Endothelial cell (in vitro differentiated cells): ENCODE measurements at places on chromosomes 12 and 14.

- no peak for DNase-seq
Measured at GRCh38 chr14:97592341-97592980, 795.3 kb downstream of the VRK1 start.

DNA sequence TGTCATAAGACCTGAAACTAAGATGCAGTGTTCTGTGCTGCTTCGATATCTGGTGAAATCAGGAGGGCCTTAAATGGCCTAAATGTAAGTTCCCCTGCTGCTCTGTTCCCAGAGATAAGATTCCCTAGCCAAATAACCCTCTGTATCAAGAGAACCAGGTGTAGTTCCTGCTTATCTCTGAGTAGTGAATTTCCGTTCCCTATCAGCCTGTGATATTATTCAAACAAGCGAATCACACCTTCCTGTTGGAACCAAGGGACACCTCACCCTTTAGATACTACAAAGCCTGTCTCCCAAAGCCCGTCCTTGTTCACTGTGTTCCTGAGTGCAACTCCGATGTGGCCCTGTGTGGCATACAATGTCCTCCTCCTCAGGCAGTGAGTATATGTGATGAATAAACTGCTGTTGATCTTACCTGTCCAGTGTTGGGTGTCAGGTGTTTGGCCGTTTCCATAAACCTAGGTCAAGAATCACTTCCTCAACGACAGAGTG, 52.2 kb upstream of the COCH start:
- DNase-seq, result no peak

DNA sequence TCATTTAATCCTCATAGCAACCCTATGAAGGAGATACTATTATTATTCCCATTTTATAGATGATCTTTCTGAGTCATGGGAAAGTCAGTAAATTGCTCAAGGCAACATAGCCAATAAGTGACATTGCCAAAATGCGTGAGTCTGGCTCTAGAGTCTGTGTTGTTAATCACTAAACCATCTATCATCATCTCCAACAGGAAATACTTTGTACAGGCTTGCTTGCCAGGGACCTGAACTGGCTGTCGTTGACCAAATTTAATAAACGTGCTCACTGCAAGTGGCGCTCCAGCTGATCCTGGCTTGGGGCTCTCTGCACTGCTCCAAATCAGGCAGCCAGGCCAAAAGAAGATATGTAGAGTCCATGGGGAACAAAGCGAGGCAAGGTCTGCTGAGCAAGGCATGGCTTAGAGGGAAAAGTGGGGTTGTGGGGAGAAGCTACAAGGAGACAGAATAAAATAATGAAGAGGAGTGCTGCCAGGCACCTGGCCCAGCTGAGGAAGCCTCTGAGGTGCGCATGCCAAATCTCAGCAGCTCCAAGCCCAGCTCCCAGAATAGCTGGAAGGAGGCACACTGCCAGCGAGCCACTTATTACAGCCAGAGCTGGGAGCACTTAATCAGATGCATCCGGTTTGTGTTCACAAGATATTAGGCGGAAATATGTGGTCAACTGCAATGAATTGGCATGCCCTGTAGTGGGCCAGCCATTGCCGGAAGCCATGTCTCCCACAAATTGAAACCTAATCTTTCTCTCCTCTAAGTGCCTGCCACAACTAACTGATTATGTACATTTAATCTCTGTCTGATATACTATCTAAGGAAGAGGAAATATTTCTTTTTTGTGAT, 43.3 kb upstream of the PTPRO start:
- DNase-seq, result no peak

- DNase-seq, result no peak
Measured at GRCh38 chr12:42550800-42551199, 38.7 kb downstream of the PRICKLE1 start.
